Memory B cell (primary cell): ENCODE measurements at places on chromosomes 2 and 18.

- H3K27me3 ChIP-seq = no peaks in the 10 kb centered on the region
- peak overlapping the region; percentile 33 for H3K27ac ChIP-seq
- peaks cover 4% of the 10 kb centered on the region for H3K4me1 ChIP-seq
These were observed 17.1 kb downstream of the TMEM185B start for GRCh38 chr2:120206022-120206581.

- no peak overlapping the region for H3K27ac ChIP-seq
- DNase-seq = no peak
- H3K4me1 ChIP-seq = peaks cover 13% of the 10 kb centered on the region
- no peaks in the 10 kb centered on the region for H3K36me3 ChIP-seq
- H3K4me3 ChIP-seq = peak overlapping the region; percentile 21
These were observed 302.2 kb upstream of the STON1 start for GRCh38 chr2:48227617-48228344.

DNA sequence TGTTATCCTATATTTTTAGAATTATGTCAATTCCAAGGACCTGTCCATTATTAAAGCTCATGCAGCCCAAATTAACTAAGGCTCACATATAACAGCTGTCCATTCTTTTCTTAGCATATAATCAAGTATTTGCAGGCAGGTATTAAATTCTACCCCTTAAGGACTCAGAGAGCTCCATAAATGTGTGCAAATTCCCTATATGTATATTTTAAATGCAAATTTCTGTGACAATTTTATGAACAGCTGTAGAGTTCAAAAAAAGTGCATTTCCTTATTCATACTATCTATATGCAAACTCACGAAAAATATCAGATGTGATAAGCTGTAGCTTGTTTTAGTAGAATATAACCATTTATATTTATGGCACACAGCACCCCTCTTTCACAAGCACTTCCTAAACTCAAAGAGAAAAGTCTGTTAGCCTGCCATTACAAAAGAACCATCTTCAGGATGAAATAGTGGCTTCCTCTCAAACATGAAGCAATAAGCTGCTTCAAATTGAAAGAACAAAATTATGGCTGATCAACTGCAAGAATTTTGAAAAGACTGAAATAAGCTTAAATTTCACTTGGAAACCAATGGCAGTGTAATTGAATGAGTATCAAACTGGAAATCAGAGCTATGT, 155.0 kb upstream of the REG3G start:
- H3K4me1 ChIP-seq = no peaks in the 10 kb centered on the region
- DNase-seq = no peak
- H3K27me3 ChIP-seq = no peaks in the 10 kb centered on the region
- no peaks in the 10 kb centered on the region for H3K36me3 ChIP-seq
- H3K27ac ChIP-seq = no peak overlapping the region

GRCh38 chr2:134253804-134254203, at the start of gene MGAT5:
MGAT5 (plus strand) TSS chr2:134254072; CDS start chr2:134254404, 332 bp downstream.
- no peaks in the 10 kb centered on the region for H3K27me3 ChIP-seq
- H3K4me3 ChIP-seq = peak within 1 kb of the TSS; percentile 73
- peaks cover 11% of the 10 kb centered on the region for H3K36me3 ChIP-seq
- DNase-seq = peak; percentile 42
- peak within 1 kb of the TSS; percentile 86 for H3K27ac ChIP-seq

GRCh38 chr2:217071416-217071815, 211.6 kb upstream of the TNP1 start:
- H3K27ac ChIP-seq = no peak overlapping the region
- H3K36me3 ChIP-seq = peaks cover 1% of the 10 kb centered on the region
- H3K27me3 ChIP-seq = peaks cover 4% of the 10 kb centered on the region

GRCh38 chr2:19710230-19710629, 191.6 kb downstream of the TTC32 start:
- no peak overlapping the region for H3K27ac ChIP-seq
- no peaks in the 10 kb centered on the region for H3K36me3 ChIP-seq
- H3K4me3 ChIP-seq = no peak overlapping the region
- peaks cover 3% of the 10 kb centered on the region for H3K27me3 ChIP-seq

DNA sequence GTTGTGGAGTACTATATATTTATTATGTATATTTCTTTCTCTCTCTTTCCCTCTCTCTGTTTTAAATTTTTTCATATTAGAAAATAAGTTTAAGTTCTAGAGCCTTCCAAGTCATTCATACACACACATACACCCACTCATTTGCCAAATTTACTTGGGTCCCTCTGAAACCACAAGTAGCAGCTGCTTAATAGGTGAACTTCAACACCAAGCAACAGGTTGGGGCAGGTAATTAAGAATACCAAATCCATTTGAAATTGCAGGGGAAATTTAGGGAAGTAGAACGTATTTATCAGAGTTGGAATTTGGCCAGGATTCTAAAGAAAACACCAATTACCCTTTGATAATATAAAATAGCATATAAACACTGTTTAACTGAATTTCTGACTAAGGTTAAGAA, 75.0 kb upstream of the RBBP8 start:
- H3K27ac ChIP-seq = no peak overlapping the region
- no peaks in the 10 kb centered on the region for H3K4me1 ChIP-seq
- H3K4me3 ChIP-seq = no peak overlapping the region
- peaks cover 4% of the 10 kb centered on the region for H3K27me3 ChIP-seq
- no peak for DNase-seq

DNA sequence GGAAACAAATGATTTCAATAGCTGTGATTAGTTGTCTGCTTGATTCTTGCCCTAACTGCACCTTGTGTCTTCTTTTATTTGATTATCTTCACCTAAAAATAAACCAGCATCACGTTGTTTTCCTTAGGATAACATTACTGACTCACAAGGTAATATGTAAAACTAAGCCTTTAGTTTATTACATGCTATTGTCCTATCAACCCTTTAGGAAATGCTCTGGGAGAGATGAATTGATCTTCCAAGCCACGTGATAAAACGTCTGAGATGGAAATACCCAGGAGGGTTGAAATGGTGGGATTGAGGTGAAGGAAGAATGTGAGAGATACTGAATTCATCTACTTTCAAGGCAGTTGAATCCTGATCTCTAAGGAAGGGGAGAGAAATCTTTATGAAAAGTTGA, 34.5 kb upstream of the TMEM178A start:
- H3K27ac ChIP-seq = no peak overlapping the region
- no peak for DNase-seq
- peaks cover 2% of the 10 kb centered on the region for H3K27me3 ChIP-seq
- H3K36me3 ChIP-seq = no peaks in the 10 kb centered on the region
- no peaks in the 10 kb centered on the region for H3K4me1 ChIP-seq

DNA sequence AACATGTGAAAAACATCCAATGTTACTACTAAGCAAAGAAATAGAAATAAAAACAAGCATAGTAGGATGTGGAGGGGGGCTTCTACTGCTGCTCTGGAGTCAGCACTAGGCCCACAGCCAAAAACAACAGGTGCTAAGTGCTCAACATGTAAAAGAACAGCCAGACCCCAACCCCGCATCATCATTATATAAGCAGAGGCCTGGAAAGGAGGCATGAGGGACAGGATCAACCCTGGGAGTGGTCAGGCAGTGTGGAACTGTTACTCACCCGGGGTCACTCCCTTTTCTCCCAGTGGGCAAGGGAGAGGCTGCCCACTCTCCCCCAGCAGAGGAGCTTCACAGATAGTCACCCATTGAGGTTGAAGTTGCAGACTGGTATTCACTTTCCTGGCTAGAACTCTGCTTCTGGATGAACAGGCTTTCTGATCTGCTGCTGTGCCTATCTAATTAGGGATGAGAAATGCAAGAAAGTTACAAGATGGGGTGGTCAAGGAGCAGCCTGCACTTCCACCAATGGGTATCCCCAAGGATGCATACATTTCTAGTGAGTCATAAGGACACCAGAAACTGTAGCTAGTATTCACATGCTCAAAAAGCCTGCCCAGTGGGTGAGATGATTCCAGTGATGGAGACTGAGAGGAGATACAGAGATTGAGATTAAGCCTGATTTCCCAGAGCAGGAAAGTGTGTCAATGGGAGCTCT, 480.1 kb upstream of the TCF4 start:
- no peak overlapping the region for H3K4me3 ChIP-seq
- DNase-seq = no peak
- peaks cover 3% of the 10 kb centered on the region for H3K4me1 ChIP-seq
- peaks cover 2% of the 10 kb centered on the region for H3K36me3 ChIP-seq
- H3K27me3 ChIP-seq = no peaks in the 10 kb centered on the region

GRCh38 chr2:223545406-223545805, 56.8 kb downstream of the SCG2 start:
- H3K36me3 ChIP-seq = no peaks in the 10 kb centered on the region
- DNase-seq = no peak
- no peak overlapping the region for H3K27ac ChIP-seq
- peaks cover 7% of the 10 kb centered on the region for H3K27me3 ChIP-seq
- H3K4me3 ChIP-seq = no peak overlapping the region

DNA sequence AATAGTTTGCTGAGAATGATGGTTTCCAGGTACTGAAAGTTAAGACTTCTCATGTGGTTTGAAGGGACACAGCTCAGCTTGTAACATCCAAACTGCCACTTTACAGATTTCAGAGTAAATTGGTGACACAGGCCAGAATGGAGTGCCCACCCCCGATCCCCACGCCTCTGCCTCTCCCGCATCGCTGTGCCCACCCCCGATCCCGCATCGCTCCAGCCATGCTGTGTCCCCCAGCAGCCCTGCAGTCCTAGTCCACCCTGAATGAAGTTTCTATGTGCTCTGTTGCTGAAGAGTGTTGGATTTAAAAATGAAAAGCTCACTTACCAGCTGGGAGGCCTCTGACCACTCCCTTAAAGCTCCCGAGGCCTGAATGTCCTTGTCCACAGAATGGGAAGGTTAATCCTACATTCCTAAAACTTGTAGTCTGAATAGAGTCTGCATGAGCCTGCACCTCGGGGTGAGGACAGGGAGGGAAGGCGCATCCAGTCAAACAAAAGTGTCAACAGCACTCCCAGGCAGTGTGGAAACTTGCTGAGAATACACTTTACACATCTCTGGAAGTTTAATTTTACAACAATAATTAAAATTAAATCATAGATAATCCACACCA, 176.4 kb upstream of the ID2 start:
- H3K4me1 ChIP-seq = no peaks in the 10 kb centered on the region
- no peak overlapping the region for H3K27ac ChIP-seq
- DNase-seq = no peak
- H3K27me3 ChIP-seq = peaks cover 8% of the 10 kb centered on the region
- H3K36me3 ChIP-seq = peaks cover 6% of the 10 kb centered on the region

- no peak for DNase-seq
- H3K4me1 ChIP-seq = peaks cover 14% of the 10 kb centered on the region
- H3K36me3 ChIP-seq = no peaks in the 10 kb centered on the region
- H3K4me3 ChIP-seq = peak overlapping the region; percentile 99
These were observed 472 bp upstream of the PLEKHM3 start for GRCh38 chr2:208025814-208026184.

GRCh38 chr2:16382451-16382850, 283.2 kb downstream of the CYRIA start:
- no peak overlapping the region for H3K27ac ChIP-seq
- DNase-seq = no peak
- peaks cover 4% of the 10 kb centered on the region for H3K27me3 ChIP-seq
- H3K4me3 ChIP-seq = no peak overlapping the region
- H3K36me3 ChIP-seq = no peaks in the 10 kb centered on the region

DNA sequence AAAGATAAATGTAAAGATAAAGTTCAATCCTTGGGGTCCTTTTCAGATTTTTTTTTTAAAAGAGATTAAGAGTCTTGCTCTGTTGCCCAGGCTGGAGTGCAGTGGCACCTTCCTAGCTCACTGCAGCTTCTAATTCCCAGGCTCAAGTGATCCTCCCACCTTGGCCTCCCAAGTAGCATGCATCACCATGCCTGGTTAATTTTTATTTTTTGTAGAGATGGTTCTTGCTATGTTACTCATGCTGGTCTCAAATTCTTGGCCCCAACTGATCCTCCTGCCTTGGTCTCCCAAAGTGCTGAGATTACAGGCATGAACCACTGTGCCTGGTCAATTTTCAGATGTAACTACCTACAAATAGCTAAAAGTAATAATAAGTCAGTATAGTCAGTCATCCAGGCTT, 21.1 kb downstream of the NFE2L2 start:
- H3K27me3 ChIP-seq = no peaks in the 10 kb centered on the region
- H3K4me1 ChIP-seq = peaks cover 46% of the 10 kb centered on the region
- no peak overlapping the region for H3K4me3 ChIP-seq
- H3K27ac ChIP-seq = peak overlapping the region; percentile 86
- H3K36me3 ChIP-seq = peaks cover 6% of the 10 kb centered on the region

GRCh38 chr2:234512884-234513669, 16.2 kb upstream of the ARL4C start:
- H3K27me3 ChIP-seq = peaks cover 11% of the 10 kb centered on the region
- DNase-seq = no peak
- no peak overlapping the region for H3K27ac ChIP-seq
- no peak overlapping the region for H3K4me3 ChIP-seq
- peaks cover 5% of the 10 kb centered on the region for H3K4me1 ChIP-seq

DNA sequence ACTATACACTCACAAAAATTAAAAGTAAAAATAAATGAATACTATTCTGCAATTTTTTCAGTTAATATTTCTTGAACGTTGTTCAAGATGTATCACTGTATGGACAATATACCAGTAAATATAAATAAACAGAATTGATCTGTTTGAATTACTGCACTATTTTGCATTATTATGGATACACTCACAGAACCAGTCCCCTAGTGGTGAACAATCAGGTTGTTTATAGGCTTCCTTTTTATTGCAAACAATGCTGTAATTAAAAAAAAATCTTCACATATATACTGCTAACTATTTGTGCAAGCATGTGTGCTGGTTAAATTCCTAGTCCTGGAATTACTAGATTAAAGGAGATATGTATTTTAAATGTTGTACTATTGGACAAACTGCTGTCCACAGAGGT, 306.0 kb downstream of the FBXO15 start:
- H3K4me3 ChIP-seq = no peak overlapping the region
- no peaks in the 10 kb centered on the region for H3K36me3 ChIP-seq
- DNase-seq = no peak
- H3K27me3 ChIP-seq = peaks cover 1% of the 10 kb centered on the region
- H3K4me1 ChIP-seq = peaks cover 3% of the 10 kb centered on the region

GRCh38 chr18:35458677-35459441, 38.9 kb downstream of the INO80C start:
- no peak for DNase-seq
- no peaks in the 10 kb centered on the region for H3K27me3 ChIP-seq
- no peak overlapping the region for H3K27ac ChIP-seq
- no peak overlapping the region for H3K4me3 ChIP-seq
- H3K36me3 ChIP-seq = no peaks in the 10 kb centered on the region

DNA sequence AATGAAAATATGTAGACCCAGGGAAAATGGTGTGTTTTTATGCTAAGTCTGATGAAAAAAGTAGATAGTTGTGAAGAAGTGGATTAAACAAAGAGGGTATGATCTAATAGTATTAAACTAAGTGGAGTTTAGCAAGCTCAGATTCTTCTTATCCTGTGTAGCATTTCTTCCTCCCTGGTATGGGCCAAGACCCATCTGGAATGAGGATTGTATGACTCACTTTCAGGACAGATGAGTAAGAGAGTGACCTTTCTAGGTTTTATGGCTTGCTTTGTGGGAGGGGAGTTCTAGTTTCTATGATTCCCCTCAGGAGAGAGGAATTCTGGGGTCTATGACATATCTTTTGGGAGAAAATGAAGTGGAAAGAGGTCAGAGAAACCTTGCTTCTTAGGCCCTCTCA, 550.1 kb downstream of the SPAG16 start:
- H3K4me3 ChIP-seq = no peak overlapping the region
- no peaks in the 10 kb centered on the region for H3K4me1 ChIP-seq
- H3K27me3 ChIP-seq = no peaks in the 10 kb centered on the region
- no peak overlapping the region for H3K27ac ChIP-seq
- no peak for DNase-seq
- no peaks in the 10 kb centered on the region for H3K36me3 ChIP-seq

- no peak overlapping the region for H3K4me3 ChIP-seq
- DNase-seq = no peak
- no peak overlapping the region for H3K27ac ChIP-seq
- no peaks in the 10 kb centered on the region for H3K4me1 ChIP-seq
- peaks cover 2% of the 10 kb centered on the region for H3K36me3 ChIP-seq
- no peaks in the 10 kb centered on the region for H3K27me3 ChIP-seq
These were observed 748.7 kb downstream of the BCL11A start for GRCh38 chr2:59804732-59805131.
